Activated T-cell treated with anti-CD3 and anti-CD28 coated beads for 4 hours (primary cell): ENCODE measurements at places on chromosomes 7 and 10.

- DNase-seq: no peak
Observed at GRCh38 chr10:23139677-23140076, 44.3 kb downstream of the MSRB2 start.

DNA sequence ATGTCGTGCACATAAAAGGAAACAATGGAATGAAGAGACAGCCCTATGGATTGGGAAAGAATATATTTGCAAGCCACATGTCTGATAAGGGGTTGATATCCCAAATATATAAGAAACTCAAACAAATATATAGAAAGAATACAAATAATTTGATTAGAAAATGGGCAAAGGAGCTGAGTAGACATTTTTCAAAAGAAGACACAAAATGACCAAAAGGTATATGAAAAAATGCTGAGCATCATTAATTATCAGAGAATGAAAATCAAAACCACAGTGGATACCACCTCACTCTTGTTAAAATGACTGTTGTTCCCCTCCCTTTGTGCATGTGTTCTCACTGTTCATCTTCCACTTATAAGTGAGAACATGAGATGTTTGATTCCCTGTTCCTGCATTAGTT lies 175.3 kb downstream of the CNTNAP2 start:
- no peak for DNase-seq

DNA sequence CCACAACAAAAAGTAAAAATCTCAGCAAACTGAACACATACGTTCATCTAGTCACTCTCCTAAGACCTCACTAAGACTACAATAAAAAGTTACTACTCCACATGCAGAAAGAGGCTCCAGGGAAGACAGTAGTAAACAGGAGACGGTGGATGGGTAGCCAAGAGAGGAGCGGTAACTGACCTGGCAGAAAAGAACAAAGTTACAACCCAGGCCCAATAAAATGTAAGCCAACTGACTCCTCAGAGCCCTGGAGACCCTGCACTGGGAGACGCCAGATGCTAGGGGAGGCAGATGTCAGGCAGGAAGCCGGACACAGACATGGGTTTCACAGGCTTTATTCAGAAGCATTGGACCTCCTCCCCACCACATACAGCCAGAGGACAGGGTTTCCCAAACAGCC lies 181.1 kb upstream of the NFE2L3 start:
- no peak for DNase-seq

DNA sequence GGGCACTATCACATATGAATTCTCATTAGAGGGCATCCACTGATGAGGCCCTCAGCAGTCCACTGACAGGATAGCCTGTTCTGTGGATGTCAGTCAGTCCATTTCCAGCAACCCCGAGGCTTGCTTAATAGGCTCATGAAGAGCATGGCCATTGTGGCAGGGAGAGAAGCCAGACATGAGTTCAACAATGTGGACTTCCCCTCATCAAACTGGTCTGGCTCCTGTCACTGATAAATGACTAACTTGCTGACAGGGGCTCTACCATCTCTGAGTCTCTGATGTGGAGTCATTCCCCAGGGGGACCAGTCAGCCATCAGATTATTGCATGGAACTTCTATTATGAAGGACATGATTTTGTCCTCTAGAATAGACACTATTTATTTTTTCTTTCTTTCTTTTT lies 19.8 kb upstream of the TRIL start:
- DNase-seq: no peak

DNA sequence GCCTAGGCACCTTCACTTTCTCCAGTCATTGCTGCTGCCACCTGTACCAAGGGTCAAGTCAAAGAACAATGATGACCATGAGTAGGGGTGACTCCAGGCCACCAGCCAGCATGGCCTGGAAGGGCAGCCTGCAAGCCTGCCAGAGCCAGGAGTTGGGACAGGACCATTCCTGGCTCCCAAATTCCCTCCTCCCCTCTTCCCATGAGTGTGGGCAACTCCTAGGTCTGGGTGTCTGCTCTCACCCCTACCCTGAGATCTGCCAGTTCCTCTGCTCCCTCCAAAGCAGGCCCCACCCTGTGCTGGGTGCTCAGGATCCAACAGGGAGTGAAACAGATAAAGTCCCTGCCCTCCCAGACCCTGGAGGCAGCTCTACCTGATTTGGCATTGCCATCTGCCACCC lies 125.8 kb upstream of the NANOS1 start:
- no peak for DNase-seq

- DNase-seq: no peak
Observed at GRCh38 chr10:126454045-126454751, 65.9 kb upstream of the ADAM12 start.

GRCh38 chr7:574661-575395 lies 55.2 kb upstream of the PDGFA start:
- DNase-seq: no peak

DNA sequence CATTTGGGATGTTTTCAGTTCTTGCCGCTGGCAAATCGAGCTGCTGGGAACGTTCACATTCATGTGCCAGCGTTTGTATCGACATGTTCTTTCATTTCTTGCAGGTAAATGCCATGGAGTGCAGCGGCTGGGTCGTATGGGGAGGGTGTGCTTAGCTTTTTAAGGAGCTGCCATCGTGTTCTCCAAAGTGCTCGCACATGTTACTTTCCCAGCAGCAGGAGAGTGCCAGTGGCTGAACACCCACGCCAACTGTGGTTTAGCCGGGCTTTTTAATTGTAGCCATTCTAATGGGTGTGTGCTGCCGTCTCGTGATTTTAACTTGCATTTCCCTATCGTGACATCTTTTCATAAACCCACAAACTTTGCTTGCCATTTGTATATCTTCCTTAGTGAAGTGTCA lies 11.6 kb upstream of the BNIP3 start:
- DNase-seq: no peak

GRCh38 chr10:33244354-33244967 lies 90.0 kb downstream of the NRP1 start:
- no peak for DNase-seq

DNA sequence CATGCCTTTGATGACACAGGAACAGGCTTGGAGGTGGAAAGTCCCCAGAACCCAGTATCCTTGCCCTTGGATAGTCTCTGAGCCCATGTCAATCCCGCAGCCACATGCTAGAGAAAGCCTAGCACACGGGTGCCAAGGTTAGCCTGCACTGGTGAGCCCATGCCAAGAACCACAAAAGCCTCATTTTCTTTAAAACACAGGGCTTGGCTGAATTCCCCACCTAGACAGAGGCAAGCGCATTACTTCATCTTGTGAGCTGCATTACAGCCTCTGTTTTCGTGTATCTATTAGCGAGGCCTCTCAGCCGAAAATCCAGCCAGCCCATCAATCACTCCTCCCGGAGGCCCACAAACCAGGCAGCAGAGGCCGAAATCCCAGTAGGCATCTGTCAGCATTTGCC lies 314.9 kb upstream of the AUTS2 start:
- DNase-seq: no peak

- no peak for DNase-seq
Observed at GRCh38 chr7:76272851-76273497, 29.5 kb upstream of the HSPB1 start.

DNA sequence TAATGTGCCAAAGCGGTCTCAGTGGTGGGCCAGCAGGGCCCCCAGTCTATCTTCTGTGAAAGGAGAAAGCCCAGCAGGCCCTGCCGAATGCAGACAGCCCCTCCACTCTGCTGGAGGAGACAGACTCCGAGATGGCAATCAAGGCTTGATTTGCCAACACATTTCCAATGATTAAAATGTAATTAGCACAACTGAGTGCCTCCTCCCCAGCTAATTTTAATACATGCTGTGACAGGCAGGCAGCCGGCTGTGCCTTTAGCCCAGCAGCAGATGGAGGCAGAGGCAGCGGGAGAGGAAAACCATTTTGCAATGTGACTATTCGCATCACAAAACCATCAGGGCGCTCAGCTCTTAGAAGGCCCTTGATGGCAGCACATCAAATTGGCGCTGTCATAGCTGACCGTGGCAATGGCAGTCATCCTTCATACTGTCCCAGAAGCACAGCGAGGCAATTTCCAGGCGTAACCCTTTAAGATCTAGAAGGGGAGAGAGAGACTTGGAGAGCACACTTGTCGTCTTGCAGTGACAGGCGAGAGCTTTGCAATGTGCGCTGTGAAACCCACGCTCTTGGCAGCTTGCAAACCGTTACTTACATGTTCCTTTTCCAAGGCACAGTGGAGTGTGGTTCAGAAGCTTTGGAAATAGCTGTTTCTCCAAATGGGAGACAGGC lies 714.8 kb upstream of the GALNT17 start:
- no peak for DNase-seq

DNA sequence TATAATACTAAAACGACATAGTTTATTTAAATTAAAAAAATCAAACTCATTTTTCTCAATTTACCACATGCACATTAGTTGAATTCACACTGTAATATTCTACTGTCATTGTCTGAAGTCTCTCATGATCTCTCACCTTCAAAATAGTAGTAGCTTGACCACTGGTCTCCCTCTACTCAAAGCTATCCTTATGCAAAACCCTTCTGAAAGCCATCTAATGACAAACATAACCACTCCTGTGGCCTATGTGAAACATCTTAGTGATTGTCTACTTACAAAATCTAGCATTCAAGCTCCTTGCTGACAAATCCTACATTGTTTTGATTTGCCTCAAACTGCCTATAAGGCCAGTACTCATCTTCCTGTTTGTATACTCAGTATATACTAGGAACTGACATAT lies 606.0 kb upstream of the GHITM start:
- no peak for DNase-seq

- DNase-seq: no peak
Observed at GRCh38 chr10:1270906-1271305, 214.7 kb downstream of the WDR37 start.

DNA sequence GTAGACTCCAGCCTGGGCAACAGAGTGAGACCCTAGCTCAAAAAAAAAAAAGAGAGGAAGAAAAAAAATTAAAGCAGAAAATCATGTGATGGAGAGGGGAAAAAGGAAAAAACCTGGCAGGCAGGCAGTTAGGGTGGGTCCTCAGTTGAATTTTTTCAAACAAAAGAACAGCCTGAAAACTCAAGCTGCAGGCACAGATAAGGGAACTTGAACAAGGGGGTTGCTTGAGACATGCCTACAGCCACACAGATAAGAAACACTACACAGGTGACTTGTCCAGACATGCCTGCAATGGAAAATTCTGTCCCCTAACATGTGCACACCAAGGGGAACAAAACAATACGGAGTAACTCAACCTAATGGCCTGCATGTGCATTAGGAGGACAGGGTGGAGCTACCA lies 19.2 kb downstream of the VIM start:
- DNase-seq: no peak
